AG08396 (cell line): ENCODE measurements at places on chromosomes 4 and X.

- no peak for DNase-seq
Measured at GRCh38 chr4:141074098-141074878, 59.0 kb downstream of the RNF150 start.

DNA sequence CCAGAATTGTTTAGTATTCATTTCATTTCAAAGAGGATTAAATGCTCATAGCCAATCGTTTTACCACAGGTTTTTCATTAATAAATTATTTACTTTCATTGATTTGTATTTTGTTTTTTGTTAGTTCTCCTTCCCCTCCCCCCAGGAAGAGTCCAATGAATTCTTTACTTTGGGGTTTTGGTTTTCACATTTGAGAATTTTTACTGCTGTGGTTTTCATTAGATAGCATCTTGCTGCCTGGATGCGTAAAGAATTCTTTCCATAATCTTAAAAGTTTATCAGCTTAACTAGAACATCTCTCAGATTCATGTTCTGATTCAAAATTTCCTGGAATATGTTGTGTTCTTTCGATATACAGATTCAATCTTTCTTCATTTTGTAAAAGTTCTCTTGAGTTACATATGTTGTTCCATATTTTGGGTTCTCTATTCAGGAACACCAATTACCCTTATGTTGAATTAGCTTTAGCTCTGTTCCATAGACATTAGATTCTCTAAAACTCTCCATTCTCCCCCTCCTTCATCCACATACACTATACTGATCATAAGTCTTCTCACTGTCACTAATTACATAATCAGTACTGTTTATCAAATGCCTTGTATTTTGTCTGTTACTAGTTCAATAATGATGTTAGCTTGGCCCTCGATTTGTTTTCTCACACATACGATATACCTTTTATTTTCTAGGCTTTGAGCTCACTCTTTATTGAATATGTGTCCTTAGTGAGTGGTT is 184.4 kb downstream of the CAMK2D start:
- no peak for DNase-seq

GRCh38 chr4:38687571-38688011 is 23.6 kb downstream of the KLF3 start:
- no peak for DNase-seq

DNA sequence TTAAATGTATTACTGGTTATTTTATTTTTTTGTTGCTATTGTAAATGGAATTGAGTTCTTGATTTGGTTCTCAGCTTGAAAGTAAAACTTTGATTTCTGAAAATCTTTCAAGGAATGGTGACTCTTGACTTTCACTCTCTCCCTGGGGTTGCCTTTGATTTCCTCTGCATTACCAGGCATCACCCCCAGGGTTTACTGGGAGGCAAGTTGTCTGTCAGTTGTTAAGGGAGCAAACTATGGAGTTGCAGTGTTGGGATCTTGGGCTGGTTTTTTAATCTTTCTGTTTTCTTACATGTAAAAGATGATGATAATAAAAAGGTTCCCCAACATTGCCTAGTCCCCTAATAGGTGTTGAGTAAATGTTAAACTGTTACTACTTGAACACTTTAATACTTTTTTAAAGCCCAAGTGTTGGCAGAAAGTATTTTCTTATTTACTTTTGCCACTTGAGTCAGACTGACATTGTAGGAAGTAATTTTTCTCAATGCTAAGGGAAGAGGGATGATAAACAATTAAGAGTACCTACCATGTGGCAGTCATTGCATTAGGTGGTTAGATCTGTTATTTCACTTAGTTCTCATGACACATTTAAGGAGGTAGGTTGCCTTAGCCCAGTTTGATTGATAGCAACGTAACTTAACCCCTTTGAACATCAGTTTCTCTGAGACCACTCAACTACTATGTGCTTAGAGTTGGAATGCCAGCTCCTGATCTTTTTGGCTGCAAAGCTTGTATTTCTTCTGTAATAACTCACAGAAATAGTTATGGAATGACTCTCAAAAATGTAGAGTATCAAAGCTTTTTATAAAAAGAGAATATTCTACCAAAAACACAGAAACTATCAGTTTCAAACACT is 67.1 kb downstream of the DCLK2 start:
- DNase-seq: no peak

DNA sequence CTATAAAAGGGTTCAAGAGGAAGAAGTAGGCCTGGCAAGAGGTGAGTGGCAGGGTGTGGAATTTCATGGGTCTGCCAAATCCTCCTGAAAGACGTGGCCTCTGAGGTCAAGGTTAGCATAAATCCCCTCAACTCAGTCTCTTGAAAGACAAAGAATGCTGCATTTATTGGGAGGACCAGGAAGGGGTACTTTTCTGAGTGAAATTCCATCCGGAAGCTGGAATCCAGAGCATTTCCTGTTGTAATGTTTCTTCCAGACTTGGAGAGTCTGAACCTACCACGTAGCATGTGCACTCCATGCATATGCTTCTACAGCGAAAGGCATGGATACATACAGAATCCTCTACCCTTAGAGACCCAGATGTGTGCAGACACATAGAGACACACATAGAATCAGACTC is 13.4 kb upstream of the FGD1 start:
- DNase-seq: no peak

DNA sequence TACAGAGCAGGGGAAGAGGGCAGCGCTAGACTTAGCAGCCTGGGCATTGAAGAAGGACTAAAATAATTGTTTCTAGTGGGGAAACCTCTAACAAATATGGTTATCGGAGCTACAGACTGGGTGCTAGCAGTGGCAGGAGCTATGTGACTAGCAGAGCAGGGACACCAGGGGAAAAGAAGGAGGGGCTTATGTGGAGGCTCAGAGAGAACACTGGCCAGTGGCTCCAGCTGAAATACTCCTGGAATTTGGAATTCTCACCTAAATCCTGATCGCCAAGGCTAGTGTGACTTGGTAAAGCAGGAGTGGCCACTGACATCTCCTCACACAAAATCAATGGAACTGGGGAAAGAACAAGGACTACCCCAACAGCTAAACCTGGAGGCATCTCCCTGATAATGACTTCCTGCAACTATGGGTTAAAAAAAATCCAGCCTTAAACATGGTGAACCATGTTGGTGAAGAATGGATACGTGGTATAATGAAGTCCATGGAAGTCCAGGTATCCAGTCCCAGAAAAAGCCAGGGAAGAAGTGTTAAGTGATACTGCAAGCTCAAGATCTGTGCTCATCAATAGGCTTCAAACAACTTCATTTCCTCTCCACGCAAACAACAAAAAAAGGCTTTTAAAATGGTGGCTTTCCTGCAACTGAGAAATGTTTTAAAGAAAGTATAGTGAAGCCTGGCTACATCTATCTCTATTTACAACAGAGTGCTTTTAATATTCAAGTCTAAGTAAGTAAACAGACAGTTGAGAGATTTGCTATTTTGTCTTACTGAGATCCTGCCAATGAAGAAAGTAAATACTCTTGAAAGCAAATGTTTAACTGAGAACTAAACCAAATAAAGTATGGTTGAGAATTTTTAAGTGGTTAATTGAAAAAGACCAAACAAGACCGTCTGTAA is 1.8 kb downstream of the TAPT1 start:
- no peak for DNase-seq

- no peak for DNase-seq
Measured at GRCh38 chr4:185849664-185850550, 37.9 kb upstream of the SORBS2 start.

DNA sequence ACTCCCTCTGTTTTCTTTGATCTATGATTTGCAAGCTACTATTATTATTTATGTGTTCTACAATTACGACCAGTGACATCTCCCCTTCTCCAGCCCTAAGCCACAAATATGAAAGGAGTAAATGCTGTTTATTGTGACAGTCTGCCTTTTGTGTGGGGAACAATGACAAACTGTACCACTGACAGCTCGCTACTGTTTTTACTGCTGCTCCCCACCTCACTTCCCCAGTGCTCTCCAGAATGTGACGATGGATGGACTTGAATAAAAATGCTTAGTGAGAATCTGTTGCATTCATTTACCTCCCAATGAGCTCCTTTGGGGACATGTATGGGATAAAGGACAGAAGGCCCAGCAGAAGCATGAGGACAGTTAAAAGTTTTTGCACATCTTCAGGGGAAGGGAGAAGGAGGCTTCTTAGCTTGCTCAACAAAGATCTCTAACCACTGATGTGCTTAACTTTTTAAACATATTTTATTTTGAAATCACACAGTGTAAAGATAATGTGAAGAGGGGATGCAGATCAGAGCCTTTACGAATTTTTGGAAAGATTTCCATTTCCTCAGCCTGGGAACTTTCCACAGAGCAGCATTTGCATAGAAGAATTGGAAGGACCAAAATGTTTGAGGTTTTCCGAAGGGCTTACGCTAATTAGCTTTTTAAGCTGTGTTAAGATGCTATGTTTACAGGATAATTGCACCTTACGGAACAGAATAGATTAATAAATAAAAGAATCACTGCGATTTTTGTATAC is 485.1 kb upstream of the TENM3 start:
- DNase-seq: no peak

DNA sequence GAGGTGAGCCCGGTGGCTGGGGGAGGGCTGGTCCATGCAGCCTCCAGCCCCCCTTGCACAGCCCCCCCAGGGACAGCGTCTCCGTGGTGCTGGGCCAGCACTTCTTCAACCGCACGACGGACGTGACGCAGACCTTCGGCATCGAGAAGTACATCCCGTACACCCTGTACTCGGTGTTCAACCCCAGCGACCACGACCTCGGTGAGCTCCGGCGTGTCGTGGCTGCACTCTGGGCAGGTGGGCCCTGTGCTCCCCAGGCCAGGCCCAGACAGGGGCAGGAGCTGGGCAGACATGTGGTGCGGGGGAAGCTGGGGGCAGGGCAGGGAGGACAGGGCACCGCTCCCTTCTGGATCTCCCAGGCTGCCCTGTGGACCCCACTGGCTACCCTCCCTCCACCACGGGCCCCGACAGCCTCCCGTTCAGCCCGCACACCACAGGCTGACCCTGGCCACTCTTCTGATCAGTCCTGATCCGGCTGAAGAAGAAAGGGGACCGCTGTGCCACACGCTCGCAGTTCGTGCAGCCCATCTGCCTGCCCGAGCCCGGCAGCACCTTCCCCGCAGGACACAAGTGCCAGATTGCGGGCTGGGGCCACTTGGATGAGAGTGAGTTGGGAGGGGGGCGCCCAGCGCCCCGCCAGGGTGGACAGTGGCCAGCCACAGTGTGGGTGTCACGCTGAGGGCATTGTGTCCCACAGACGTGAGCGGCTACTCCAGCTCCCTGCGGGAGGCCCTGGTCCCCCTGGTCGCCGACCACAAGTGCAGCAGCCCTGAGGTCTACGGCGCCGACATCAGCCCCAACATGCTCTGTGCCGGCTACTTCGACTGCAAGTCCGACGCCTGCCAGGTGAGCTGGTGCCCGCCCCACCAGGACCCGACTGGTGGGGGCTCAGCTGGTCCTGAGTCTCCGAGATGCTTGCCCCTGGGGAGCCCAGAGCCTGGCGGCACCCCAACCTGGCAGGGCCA is 5.9 kb downstream of the HGFAC start:
- DNase-seq: no peak

DNA sequence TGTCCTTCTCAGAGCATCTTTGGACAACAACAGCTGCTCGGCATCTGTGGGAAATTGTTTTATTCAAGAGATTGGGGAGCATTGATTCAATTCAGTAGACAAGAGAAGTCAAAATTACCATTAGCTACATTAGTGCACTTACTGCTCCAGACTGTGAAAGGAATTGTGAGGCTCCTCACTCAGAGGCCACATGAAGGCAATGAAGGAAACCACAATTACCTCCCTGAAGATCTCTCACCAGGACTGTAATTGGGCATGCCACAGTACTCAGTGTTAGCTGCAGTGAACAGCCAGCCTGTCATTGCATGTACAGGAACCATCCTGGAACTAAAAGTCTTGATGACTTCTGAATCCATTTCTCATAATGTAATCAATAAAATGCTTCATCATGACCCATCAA is 144.8 kb downstream of the PPA2 start:
- DNase-seq: no peak

GRCh38 chr4:122221322-122221721 is 69.2 kb downstream of the BLTP1 start:
- DNase-seq: no peak

- DNase-seq: no peak
Measured at GRCh38 chr4:169931964-169932363, 94.2 kb downstream of the MFAP3L start.

DNA sequence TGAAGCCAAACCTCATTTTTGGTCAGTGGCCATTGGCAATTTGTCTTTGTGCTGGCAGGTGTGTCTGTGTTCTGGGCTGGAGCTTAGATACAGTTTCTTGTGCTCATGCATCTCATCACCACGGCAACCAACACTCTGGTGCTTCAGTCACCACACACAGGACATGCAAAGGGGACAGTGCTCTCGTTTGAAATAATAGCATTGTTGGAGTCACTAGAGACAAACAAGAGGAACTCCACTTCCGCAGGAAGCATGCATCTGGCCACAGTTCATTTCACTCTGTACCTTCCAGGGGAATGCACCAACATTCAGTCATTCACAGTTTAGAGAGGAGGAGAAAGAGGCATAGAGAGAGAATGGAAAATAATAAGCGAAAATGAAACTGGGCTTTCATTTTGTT is 267.4 kb downstream of the ANK2 start:
- no peak for DNase-seq

GRCh38 chr4:98517218-98518021 is 141.0 kb downstream of the TSPAN5 start:
- DNase-seq: no peak

DNA sequence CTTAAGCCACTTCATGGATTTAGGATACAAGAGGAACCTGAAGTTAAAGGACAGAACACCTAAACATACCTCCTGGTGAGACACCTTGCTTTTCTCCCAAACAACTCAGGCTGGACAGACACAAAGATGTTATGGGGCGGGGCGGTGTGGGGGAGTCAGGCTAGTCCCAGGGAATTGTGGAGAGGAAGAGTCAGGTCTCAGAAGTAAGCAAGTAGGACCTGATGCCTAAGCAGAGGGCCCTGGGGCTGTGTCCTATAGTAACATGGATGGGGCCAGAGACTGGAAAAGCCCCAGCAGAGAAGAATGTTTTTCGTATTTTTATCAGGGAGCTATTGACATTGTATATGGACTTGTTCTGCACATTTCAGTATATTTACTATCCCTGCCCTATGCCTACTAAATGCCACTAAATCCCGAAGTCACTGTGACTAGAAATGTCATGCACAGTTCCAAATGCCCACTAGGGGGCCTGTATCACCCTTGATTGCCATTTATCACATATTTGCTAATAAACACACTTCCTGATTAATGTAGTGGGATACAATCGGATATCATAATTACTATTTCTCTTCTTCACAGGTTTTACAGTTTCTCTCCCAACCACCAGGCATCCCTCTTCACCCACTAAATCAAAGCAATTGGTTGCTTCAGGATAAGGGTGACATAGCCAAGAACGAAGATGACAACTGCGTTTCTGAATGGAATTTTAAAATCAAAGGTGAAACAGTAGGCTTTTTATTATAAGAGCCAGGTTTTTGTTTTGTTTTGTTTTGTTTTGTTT is 23.8 kb upstream of the ARHGAP10 start:
- no peak for DNase-seq

DNA sequence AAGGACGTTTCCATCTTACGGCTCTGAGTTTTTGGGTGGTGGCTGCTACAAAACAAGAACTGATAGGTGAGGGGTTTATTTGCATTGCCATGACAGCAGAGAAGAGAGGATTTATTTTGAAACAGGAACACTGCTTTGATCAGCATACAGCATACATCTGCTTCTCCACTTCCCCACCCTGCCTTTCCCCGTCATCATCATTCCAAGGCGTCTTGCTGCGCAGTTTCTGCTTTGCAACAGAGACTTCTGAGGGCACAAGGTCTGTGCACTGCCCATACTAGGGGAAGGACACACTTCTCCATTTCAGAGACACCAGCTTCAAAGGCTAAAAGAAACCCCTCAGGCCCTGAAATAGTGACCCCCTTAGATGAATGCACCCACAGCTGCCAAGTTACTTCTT is 19.1 kb downstream of the STARD8 start:
- DNase-seq: no peak

GRCh38 chrX:53831662-53832635 is 145.4 kb upstream of the HUWE1 start:
- DNase-seq: peak; percentile 18
